Stimulated activated CD4-positive, alpha-beta T cell treated with anti-CD3 and anti-CD28 coated beads, Interleukin-4, amount 100 ng/mL, for 24 hours (primary cell): ENCODE measurements at places on chromosomes 4 and X.

DNA sequence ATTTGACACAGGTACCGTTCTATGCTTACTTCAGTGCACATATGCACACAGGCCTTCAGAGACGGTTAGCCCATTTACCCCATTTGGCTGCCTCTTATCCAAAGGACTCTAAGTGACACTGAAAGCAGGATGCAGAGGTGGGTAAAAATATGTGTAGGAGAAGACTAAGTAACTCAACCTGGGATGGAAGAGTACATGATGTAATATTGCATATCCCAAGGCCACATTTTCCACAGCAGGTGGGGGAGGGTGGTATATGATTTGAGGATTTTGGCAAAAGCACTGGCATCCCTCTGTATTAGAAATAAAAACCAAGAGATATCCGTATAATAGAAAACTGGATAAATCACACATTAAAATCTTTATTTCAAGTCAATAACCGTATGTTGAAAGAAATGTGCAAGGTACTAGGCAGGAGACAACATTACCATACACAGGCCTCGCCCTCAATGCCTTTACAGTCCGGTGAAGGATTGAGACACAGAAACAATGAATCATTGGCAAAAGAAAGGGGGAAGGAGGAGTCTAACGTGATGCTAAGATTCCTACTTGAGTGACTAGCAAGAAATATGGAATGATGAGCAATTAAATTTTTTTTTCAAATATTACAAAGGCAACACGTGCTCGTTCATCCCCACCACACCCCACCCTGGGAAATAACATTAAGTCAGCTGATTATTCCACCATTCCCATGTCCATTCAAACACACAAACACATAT lies 161.0 kb upstream of the RASGEF1B start:
- DNase-seq, result no peak

DNA sequence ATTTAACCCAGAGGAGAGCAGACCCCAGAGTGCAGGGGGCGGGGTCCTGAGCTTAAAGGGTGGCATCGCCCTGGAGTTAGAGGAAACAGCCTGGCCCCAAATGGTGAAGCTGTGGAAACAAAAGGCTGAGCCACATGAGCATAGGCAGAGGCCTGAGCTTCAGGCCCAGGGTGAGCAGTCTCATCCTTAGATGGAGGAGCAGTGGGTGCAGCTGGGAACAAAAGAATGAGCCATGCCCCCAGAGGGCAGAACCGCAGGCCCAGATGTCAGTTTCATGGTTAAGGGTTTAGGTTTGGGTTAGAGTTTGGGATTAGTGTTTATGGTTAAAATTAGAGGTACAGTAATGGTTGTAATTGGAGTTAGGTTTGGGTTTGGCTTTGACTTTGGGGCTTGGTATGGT lies 44.4 kb upstream of the IL9R start:
- no peak for DNase-seq

- DNase-seq, result no peak
Observed at GRCh38 chr4:48081196-48081595, 52.9 kb downstream of the TXK start.

- peak; percentile 42 for DNase-seq
Observed at GRCh38 chr4:154164931-154165839, 326.4 kb downstream of the DCHS2 start.

DNA sequence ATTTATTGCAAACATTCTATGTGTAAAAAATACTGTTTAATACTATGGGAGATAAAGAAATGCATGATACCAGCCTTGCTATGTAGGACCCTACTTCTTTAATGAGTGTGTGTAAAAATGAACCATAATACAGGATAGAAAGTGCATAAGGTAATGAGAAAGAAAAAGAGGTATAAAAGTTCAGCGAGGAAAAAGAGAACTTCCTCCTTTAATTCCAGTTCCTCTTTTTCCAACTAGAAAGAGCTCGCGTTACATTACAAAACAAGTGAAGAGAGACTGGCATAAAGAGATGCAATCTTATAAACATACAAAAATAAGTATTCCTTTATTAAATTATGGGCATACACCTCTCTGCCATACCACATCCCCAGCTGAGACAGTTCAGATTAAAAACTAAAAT lies 77.4 kb downstream of the ANKRD17 start:
- DNase-seq, result no peak

DNA sequence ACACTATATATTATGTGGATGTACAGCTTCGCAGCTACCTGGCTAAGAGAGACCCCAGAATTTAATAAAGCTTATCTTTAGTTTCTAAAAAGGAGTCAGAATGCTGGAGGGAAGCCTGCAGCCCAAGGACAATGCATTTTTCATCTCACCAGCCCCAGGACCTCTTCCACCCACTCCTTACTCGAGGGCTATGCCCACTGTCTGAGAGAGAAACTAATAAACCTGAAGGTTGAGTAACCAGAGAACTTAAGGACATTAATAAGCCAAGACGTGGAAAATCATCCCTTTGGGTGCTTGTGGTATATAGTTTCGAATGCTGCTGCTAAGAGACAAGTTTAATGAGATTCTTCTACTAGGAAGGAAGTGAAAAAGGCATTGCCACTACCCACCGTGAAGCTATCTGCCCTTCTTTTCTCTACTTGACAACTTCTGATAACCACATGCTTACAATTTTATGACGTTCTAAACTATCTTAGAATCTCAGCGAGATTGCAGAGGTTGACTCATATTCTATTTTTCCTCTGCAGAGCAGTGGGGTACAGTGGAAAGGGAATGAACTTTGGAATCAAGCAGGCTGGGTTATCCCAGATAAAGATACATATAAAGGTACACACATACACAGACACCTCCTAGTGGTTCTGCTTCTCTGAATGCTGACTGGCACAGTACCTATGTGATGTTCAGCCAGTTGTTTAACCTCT lies 3.3 kb downstream of the RELL1 start:
- no peak for DNase-seq

DNA sequence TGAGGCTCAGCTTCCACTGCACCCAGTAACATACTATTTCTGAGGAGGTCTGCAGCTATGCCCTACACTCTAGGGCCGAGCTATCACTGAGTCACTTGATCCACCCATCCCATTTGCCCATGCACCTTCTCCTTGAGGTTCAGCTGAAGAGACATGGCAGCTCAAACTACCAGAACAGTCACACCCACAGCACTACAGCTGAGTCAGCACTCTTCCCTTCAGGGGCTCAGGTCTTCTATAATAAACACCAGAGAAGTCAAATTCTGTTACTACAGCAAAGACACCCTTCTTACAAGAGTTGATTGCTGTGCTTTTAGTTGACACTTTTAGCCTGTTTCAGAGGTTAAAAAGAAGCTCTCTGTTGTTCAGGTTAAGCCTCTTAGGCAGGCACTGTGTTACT lies 1696.4 kb upstream of the ADGRL3 start:
- DNase-seq, result no peak

DNA sequence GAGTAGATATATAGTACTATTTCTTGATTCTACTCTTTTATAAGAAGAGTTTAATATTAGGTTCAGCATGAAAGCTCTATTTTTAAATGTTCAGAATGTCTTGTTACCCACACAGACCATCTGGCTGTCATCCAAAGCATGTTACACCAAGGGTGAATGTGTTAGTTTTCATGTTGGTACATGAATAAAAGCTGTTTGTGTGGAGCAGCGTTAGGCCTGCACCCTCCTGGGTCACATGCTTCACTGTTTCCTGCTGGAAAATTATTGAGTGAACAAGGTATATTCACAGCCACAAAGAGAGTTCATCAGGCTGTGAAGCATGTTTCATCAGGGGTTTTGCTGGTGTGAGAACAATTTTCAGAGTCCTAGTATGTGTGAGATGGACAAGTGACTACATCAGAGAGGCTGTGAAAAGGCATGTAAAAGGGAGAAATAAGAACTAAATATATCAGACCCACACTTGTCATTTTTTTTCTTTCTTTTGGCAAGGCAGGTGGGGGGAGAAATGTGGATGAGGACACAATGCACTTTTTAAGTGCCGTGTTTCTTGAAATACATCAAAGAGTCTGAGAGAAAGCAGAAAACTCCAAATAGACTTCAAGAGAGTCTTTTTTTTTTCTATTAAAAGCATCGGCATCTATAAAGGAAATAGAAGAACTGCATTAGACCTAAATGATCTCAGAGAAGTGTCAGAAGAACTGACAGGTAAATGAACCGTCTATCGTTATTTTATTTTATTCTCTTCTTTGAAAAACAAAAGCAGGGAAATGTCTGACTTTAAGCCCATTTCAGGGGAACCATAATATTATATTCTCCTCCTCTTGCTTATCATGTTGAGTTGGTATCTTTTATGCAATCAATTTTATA lies 2429.7 kb downstream of the PCDH7 start:
- no peak for DNase-seq

DNA sequence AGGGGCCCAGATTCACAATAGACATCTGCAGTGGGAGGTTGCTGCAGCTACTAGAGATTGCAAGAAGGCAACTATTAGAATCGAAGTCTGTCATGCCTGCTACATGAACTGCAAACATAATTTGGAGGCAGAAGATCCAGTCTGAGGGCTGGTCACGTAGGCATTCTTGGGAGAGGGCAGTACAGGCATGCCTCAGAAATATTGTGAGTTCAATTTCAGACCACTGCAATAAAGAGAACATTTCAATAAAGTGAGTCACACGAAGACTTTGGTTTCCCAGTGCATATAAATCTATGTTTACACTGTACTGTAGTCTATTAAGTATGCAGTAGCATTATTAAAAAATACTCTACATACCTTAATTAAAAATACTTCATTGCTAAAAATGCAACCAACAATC lies 585.8 kb upstream of the FAT1 start:
- no peak for DNase-seq

- no peak for DNase-seq
Observed at GRCh38 chr4:180100433-180101344, 2142.5 kb upstream of the TENM3 start.

DNA sequence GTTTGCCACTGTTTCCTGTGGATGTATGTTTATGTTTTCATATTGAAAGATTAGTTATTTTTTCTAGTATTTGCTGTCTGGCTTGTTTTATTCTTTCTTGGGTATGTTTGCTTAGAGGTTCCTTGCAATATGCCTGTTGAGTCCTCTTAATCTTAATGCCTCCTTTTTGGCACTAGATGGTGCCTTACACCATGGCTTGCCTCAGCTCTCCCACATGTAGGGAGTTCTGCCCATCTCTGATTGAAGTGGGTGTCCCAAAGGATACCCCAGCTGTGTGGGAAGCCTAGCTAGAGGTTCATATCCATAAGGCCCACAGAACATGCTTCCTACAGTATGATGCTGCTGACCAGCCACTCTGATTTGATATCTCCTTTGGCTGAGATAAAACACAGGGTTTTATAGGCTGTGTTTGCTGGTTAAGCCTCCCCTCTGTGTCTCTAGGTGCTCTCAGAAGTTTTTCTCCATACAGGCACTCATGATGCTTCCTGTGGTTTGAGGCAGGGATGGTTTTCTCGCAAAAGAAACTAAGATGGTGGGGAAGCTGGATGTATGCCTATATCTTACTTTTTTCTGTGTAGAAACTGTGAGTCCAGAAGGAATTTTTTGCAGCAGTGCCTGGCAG lies 162.4 kb downstream of the ASB9 start:
- DNase-seq, result peak; percentile 7

DNA sequence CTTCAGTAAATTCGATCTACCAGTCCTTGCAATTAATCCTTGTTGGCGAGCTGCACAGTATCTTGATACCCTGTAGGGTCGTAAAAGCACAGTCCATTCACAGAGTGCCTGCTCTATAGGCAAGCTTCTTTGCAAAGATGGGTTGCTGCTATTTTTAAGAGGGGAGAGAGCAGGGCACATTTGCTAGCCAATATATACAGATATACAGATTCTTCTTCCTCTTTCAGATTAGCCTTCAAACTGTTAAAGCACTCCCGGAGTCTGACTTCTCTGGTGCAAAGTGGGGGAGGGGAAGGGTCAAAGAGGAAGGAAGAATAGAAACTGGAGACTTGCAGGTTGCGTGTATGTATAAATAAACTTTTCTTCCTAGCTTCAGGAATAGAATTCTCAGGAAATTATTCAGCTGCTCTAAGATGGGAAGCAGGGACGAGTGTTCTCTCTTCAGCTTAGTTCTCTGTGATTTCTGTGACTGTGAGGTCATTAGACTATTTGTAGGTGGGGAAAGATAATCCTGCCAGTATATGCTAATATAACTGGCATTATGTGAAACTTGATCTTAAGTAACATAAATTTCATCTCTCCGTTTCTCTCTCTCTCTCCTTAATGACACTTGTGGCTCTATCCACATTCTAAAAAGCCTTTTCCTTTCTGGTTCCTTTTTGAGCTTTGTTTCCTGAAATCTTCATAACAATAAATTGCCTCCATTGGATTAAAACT lies at the start of gene CYSLTR1:
TSS of gene CYSLTR1 (minus strand) at position 242 of the 717 bp plus-strand sequence. CDS start 53,865 bp downstream, outside the sequence.
- DNase-seq, result no peak

DNA sequence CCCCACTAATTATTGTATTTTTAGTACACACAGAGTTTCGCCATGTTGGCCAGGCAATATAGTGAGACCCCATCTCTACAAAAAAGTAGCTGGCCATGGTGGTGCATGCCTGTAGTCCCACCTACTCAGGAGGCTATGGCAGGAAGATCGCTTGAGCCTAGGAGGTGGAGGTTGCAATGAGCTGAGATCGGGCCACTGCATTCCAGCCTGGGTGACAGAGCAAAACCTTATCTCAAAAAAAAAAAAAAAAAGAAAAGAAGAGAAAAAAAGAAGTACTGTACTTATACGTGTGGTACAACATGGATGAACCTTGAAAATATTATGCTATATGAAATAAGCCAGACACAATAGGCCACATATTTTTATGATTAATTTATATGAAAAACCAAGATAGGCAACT lies 9.9 kb upstream of the WDR45 start:
- DNase-seq, result no peak

GRCh38 chrX:104098151-104098808 lies 14.0 kb upstream of the ZCCHC18 start:
- peak; percentile 60 for DNase-seq

DNA sequence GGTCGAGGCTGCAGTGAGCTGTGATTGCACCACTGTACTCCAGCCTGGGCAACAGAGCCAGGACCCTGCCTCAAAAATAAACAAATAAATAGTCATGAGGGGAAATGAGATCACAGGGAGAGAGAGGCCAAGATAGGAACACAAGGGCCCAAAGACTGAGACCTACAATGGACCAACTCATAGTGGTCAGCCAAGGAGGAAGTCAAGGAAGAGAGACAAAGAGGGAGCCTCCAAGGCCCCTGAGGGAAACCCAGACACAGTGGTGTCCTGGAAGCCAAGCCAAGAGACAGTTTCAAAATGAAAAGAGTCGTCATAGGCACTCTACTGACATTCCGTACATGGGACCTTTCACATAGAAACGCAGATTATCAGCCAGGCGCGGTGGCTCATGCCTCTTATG lies 153.3 kb downstream of the BCOR start:
- no peak for DNase-seq

DNA sequence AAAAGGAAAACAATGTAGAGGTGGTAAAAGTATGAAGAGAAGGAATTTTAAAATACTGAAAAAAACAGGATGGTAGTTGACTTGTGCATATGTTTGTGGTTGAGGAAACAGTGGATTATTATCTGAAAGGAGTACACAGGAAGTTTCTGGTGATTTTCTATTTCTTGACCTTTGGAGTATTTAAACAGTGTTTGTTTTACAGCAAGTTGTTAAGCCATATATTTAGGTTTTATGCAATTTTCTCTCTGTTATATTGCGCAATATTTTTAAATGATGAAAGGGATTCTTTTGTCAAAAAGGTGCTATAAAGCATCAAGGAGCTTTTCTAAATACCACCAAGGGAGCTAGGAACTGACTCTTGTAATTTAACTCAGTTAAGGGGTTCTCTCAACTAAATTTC lies 343.1 kb upstream of the MAOA start:
- DNase-seq, result no peak
